Germinal center (tissue), 1 donor: ENCODE measurements at places on chromosomes 7 and 10.

DNA sequence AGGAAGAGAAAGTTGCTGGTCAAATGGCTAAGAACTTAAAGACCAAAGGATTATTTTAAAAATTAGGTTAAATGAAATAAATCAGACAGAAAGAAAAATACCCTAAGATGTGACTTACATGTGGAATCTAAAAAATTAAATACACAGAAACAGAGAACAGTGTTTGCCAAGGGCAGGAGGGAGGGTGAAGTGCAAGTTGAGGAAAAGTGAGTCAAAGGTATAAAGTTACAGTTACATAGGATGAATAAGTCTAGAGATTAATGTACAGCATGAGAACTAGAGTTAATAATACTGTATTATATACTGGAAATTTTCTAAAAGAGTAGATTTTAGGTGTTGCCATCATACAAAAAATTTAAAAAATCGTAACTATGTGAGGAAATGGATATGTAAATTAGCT lies 146.3 kb downstream of the MDFIC start:
- no peak for DNase-seq

GRCh38 chr7:117435475-117436043 lies 8.3 kb upstream of the ASZ1 start:
- no peak for DNase-seq

DNA sequence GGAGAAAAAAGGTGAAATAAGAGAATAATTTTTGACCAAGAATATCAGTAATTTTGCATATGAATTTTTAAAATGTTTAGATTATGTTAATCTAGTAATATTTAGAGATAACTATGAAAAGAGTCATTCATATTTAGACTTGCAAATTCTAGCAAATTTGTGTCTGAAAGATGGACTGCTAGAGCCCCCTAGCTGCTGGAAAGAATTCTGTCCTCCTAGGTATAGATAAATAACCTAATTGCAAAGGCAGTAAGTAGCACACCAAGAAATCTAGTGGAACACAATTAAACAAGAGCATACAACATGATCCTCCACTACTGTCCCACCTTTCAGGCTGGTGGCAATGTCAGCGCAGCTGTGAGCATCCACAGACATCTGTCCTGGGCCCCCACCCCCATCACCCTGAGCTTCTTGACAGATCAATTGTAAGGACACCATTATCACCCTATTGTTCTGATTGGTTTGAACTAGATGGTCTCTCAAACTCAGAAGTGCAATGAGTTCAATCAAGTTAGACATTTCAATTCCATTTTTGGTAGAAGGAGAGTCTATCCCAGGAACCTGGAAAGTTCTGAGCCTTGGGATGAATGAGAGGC lies 15.0 kb upstream of the GFRA1 start:
- DNase-seq, result no peak

DNA sequence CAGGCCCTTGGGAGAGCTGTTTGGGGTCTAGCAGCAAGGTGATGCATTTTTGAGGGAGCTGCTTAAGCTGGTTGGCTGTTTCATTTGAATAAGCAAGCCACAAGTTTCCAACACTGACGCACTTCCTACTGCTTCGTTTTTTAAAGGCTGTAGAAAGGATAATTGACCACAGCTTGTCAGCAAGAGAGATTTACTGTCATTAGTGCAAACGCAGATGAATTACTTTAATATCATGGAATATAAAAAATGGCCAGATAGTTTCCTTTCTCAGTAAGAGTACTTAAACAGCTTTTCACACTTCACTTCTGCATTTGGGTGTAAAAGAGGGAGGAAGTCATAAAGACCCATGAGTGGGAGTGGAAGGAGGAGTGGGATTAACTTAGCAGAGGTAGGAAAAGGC lies 61.5 kb downstream of the FZD1 start:
- no peak for DNase-seq

DNA sequence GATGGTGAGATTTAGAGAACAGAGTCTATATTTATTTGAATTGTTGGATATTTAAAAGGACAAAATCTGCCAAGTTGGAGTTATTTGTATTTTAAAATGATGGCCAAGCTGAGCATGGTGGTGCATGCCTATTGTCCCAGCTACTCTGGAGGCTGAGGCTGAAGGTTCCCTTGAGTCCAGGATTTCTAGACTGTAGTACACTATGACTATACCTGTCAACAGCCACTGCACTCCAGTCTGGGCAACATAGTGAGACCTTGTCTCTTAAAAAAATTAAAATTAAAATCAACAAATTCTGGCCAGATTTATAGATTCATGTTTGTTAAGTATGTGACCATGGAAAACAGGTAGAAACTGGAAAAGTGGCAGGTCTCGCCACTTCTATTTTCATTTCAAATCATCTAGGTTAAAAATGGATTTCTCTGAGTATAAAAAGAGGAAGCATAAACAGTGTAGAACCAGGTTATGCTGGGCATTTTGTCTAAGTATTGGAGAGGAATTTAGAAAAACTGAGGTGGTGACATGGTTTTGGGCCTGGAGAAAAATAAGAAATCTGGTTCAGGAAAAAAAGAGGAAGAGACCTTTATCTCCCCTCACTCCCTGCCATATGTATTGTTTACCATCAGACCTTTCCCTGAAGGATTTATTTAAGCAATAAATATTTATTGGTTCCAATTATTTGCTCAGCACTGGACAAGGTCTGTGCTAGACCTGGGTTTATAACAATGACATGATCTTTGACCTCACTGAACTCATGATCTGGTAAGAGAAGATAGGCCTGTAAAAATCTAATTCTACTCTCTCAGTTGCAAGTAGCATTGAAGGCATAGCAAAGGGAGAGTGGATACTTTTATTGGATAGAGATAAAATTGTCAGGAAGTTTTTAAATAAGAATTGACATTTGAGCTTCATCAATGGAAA lies 134.2 kb downstream of the TSPAN12 start:
- DNase-seq, result no peak

DNA sequence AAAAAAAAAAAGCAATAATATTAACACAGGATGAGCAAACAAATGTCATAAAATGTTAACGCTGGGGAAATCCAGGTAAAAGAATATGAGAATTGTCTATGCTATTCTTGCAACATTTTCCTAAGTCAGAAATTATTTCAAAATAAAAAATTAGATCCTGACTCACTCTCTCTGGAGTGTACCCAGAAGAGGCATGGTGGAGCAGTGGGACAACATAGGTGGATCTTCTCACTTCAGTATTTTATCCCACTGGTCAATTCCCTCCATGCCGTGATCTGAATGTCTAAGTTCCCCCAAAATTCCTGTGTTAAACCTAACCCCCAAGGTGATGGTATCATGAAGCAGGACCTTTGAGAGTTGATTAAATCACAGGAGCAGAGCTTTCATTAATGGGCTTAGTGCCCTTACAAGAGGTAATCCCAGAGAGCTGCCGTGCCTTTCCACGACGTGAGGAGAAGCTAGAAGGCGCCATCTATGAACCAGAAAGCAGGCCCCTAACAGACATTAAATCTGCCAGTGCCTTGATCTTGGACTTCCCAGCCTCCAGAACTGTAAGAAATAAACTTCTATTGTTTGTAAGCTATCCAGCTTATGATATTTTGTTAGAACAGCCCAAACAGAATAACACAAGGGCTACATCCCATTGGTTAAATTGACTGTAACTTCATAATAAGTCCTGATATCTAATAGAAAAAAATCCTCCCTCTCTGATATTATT lies 35.2 kb downstream of the USP6NL start:
- no peak for DNase-seq

GRCh38 chr10:126013489-126014281 lies 117.3 kb downstream of the FANK1 start:
- no peak for DNase-seq

GRCh38 chr10:109106604-109107003 lies 816.7 kb downstream of the XPNPEP1 start:
- no peak for DNase-seq

- DNase-seq, result no peak
These were observed 58.8 kb upstream of the ADRA2A start for GRCh38 chr10:111018021-111018420.

GRCh38 chr10:75772153-75772887 lies 340.9 kb downstream of the LRMDA start:
- DNase-seq, result no peak

DNA sequence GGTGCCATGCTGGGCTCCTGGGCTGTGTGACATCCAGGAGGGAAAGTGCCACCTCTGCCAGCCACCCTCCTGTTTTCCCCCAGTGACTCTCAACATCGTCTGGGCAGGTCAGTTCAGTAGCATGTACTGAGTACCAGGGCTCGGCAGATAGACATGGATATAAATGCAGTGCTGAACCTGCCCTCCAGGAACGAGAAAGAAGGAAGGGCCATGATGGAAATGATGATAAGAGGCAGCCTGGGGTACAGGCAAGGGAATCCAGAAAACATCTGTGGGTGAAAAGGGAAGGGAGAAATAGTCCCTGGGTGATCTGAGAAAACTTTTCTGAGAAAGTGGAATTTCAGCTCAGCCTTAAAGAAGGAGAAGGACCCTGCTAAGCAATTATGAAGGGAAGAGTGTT lies 12.1 kb downstream of the CNNM1 start:
- DNase-seq, result no peak

- DNase-seq, result no peak
These were observed 90.4 kb downstream of the BMS1 start for GRCh38 chr10:42872865-42873435.

DNA sequence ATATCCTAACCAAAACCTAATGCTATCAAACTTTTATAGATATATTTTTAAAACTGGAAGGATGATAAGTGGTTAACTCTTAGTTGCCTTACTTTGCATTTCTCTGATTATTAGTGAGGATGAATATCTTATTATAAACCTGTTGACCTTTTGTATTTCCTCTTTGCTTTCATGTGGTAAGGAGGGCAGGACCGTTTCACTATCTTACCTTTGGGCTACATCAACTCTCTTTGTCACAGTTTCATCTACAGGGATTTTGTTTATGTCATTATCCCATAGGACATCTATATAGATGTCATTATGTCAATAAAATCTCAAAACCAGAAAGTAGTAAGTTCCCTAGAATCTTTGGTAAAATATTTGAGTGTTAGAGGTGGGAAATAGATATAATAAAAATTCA lies 219.3 kb downstream of the THSD7A start:
- no peak for DNase-seq

GRCh38 chr7:156198277-156198676 lies 386.0 kb upstream of the SHH start:
- DNase-seq, result no peak

- DNase-seq, result no peak
These were observed 214.2 kb downstream of the CCDC3 start for GRCh38 chr10:12787297-12787696.

- DNase-seq, result no peak
These were observed 322.3 kb upstream of the IGFBP3 start for GRCh38 chr7:46243406-46243805.

DNA sequence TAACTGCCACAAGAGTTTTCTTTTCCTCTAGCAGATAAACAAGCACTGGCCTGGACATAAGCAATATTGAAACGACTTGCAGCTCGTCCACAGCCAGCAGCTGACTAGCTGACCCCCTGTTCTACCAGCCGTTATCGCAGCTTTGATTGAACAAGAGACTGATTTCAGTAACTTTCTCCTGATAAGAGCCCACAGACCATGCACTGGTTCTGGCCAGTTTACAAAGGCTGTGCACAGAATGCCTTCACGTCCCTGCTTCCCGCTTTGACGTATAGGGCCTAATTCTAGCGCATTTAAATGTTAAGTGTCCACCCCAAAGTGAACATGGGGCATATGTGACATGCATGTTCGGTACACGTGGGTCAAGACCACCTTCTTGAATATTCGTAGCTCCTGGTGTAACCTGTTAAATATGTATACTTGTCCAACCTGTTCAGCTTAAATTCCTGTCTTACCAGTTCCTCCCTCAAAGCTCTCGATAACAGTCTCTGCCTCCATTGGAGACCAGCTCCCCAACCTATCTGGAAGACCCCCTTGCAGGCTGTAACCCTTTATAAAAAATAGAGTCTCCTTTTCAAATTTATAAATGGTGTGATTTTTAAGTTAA lies 69.2 kb downstream of the LYZL1 start:
- DNase-seq, result no peak

- DNase-seq, result peak; percentile 3
These were observed 103.4 kb upstream of the SEMA3D start for GRCh38 chr7:85290269-85290668.

DNA sequence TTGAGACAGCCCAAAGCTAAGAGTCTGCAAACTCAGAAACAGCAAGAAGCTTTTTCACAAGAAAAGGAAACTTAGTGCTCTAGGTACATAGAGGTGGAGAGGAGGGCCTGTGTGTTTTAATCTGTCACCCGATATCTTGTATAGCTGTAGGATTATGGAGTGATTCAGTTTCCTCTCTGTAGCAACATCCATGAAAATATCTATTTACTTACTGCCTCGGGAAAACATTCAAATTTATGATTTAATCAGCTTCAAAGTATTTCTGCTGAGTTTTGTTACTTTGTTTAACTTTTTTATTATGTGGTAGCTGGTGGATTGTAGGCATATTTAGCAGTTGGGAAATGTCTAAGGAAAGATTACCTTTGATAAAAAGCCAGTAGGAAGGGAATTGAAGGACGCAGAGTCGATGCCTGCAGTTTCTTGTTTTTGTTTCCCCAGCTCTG lies 292.0 kb downstream of the CCDC3 start:
- DNase-seq, result no peak

GRCh38 chr7:50957431-50957830 lies 174.7 kb upstream of the GRB10 start:
- no peak for DNase-seq

DNA sequence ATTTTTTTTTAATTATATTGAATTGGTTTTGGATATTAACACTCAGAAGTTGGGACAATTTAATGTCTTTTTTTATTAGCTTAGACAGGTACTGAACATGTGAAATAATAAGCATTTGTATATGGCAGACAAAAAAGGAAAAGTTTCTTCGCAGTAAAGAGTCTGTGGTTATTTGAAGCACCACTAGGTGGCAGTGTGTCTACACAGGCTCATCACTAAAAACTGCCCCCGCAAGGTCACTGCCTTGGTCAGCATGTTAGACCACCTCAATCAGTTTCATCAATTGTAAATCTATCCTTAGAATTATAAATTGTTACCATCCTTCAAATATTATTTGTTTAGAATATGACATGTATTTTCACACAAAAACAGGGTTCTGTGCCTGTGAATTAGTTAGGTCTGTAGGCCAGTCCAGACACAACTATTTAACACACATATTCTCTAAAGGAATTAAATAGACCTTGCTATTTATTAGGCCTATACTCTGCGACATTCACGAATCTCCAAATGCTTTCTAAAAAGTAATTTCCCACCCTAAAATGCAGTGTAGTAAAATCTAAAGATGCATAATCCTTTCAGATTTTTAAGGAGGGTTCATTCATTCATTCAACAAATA lies 17.0 kb downstream of the PNLIPRP3 start:
- DNase-seq, result peak; percentile 16

- no peak for DNase-seq
These were observed 1.1 kb upstream of the SFXN4 start for GRCh38 chr10:119166564-119166963.

DNA sequence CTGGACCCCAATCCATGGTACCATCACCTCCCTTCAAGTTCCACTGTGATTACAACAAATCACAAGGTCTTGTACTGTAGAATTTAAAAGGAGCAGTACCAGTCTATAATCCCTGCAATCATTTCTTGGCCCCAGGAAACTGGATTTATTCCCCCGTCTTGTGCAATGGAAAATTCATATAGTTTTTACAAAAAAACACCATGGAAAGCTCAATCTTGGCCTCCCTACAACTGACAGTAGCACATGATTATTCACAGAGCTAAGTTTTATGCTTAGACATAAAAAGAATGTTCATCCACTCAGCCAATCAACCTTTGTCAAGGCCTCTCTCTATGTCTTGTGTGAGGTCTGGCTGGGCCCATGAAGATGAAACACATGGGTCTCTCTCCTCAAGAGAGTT lies 10.2 kb downstream of the DGKI start:
- no peak for DNase-seq

GRCh38 chr10:73159038-73159648 lies 8.7 kb downstream of the ECD start:
- DNase-seq, result peak; percentile 57
